Activated B cell treated with CpG ODN at 0.5 μM for 24 hours (primary cell): ENCODE measurements at places on chromosomes 16 and 17.
A peak's percentile ranks its signal among the peaks of the same experiment; 100 is the strongest.

DNA sequence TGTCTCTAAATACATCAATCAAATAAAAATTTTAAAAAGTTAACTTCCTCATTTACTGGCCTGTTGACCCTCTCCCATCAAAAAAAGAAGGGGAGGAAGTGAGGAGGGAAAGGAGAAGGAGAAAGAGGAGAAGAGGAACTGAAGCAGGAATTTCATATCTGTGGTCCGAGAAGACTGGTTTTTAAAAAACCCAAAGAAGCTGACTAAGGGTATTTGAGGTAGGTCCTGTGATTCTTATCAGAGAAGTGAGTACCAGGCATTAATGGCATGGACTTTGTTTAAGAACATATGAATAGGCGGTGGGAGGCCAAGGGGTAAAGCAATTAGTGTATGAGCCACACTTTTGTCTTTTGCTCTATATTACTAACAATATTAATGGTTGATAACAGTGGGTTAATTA is 2.0 kb downstream of the SLC46A1 start:
- DNase-seq, result no peak

DNA sequence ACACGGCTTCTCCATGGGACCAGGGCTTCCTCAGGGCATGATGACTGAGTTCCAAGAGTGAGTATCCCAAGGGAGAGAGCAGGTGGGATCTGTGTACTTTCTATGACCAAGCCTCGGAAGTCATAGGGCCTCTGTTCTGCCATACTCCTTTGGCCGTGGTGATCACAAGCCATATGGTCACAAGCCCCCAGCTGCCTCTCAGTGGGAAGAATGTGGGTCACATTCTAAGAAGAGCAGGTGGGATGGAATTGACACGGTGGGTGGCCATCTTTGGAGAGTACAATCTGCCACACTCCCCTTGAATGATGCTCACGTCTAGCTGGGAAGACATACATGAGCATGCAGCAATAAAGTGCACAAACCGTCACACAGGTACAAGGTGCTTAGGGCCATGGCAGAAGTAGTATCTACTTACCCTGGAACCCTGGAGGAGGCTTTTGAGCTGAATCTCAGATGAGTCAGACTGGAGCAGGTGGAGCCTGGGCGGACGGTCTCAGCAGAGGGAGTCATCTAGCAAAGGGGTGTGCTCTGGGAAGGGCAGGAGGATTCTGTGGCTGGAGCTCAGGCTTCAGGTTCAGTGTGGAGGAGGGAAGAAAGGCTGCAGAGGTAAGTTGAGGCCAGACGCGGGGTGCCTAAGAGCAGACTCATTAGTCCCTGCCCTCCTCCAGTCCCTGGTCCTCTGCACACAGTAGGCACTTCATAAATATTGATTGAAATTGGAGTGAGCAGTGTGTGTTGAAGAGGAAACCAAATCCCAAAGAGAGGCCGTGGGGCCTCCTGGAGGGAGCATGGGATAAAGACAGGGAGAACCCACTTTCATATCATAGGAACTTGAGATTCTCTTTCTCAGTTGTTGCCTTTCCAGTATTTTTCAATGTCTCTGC is 26.6 kb downstream of the GOSR2 start:
- DNase-seq, result no peak

DNA sequence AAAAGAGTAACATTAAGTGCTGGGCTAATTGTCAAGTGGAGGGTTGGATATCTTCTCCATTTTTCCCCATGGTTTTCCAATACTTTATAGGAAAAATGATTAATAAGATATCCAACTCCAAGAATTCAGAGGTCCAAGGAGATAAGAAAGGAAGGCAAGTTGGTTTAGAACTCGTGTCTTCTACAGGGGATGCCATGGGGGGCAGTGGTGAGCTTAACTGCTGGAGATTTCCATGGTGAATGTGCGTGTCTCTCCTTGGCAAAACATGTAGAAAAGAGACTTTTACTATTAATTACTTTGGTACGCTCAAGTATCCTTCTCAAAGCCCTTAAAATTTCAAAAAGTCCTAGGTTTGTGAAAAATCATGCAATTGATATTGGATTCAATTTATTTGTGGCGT is 982.9 kb upstream of the RBFOX1 start:
- DNase-seq, result no peak

DNA sequence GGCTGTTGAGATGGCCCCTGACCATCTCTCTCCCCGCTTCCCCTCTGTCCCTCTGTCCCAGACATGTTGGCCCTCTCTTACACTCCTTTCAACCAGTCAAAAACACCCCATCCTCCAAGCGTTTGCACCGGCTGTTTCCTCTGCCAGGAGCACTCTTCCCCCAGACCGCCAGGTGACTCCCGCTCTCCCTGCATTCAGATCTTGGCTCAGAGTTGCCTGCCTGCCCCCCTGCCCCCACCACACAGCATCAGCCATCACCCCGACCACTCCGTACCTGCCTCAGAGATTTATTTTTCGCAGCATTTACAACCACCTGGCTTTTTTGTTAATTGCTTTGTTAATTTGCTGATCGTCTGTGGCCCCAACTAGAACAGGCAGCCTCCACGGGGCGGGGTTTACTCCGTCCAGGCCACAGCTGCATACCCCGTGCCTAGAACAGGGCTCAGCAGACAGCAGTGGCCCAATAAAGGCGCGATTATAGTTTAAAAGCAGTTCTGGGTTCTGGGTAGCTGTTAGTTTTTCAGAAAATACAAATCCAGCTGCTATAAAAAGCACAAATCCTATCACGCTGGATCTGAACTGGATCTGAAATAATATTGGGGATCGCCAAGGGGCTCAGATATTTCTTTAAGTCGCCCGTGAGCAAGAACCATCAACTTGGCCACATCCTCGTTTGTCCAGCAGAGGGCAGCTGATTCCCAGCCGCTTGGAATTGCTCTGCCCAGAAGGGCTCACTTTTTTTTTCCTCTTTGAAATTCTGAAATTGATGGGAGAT is 173.6 kb downstream of the IRF8 start:
- DNase-seq, result no peak

GRCh38 chr17:28641579-28641978 is 3.4 kb downstream of the BLTP2 start:
- DNase-seq, result no peak

DNA sequence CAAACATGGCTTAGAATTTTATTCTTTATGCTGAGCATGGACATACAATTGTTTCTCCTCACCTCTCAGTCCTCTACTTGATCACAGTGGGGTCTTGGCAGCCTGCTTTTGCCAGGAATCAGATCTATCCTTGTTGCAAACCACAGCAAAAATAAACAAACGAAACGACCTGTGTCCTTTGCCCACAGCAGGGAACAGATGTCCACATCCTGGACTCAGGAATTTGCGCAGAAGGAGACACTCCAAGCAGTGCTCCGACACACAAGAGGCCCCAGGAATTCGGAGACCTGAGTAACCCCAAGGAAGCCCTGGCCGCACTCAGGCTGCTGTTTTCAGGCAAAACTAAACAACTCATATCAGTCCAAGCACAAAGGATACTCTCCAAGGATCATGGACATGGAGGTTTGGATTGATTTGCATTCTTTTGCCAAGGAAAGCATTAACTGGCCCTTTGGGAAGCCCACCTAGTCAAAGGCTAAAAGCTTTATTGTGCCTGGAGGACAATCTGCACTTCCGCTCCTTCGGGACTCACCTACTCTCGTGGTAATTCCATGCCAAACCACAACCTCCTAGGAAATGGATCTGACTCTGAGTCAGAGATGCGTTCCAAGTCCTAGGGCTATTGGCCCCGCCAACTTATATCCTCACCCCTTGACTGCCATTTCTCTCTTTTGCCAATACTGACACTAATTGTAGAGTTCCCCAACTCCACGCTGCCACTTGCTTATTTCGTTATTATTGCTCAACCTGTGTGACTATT is 271.1 kb upstream of the CDH11 start:
- no peak for DNase-seq

DNA sequence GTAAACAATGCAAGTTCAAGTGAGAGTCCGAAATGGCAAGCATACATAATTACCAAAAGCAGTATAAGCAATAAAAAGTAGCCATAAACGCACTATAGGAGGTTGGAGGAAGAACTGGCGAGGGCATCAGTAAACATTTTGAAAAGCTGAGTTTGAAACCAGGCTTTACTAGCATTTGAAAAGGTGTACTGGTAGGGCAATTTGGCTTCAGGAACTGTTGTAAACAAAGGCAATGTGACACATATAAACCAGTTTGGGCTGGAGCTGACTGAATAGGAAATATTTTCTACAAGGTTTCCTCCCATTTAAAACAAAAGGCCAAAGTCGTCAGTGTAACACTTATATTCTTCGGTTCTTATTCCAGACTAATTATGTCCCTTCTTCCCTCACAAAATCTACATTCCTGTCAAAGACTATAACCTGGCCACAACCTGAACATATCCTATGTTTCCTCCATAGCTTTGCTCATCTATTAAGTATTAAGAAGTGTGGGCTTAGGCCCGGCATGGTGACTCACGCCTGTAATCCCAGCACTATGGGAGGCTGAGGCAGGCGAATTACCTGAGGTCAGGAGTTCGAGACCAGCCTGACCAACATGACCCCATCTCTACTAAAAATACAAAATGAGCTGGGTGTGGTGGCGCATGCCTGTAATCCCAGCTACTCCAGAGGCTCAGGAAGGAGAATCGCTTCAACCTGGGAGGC is 7.8 kb downstream of the CBX1 start:
- DNase-seq, result no peak

- no peak for DNase-seq
Observed at GRCh38 chr17:11823862-11824261, 173.4 kb downstream of the ZNF18 start.

DNA sequence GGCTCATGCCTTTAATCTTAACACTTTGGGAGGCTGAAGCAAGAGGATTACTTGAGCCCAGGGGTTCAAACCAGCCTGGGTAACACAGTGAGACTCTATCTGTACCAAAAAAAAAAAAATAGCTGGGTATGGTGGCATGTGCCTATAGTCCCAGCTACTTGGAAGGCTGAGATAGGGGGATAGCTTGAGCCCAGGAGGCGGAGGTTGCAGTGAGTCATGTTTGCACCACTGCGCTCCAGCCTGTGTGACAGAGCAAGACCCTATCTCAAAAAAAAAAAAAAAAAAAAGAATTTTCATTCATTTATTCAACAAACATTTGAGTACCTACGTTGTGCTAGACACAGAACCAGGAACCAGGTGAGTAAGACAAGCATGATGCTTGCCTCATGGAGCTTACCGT is 73.6 kb upstream of the MRTFB start:
- DNase-seq, result no peak

DNA sequence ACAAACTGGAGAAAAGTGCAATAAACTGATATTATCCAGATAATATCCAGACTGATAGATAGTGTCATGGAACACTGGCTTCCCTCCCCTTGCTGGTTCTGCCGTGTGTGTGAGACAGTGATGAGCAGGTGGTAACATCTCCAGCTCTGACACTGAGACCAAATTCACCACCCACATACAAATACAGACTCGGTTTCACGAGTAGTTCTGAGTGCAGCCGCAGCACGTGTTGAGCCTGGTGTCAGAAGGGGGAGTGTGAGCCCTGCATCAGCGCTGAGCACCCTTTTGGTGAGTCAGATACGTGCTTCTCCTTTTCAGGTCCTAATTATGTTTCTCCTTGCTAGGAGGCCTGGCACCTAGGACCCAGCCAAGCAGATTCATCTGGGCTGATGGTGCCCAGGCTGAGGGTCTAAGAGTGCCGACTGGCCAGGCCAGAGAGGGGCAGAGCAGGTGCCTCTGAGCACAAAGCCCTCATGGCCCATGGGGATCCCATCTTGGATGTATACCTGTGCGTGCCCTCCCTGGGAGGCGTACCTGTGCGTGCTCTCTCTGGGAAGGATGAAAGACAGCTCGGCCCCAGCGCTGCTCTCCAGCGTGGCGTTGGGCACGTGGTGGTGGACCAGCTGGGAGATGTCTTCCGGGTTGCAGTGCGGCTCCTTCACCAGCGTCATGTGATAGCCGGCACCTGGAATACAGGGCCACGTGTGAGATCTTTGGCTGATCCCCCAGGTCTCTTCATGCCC is 27.3 kb upstream of the RNPS1 start:
- no peak for DNase-seq

- no peak for DNase-seq
Observed at GRCh38 chr16:56874800-56875199, 9.8 kb downstream of the SLC12A3 start.

GRCh38 chr17:40019140-40019991 is 4.1 kb downstream of the CSF3 start:
- no peak for DNase-seq

GRCh38 chr17:57255776-57256681 is at the start of gene MSI2:
TSS of gene MSI2 (plus strand) at chr17:57256523. CDS start at chr17:57256743, 220 bp downstream.
- peak; percentile 86 for DNase-seq

DNA sequence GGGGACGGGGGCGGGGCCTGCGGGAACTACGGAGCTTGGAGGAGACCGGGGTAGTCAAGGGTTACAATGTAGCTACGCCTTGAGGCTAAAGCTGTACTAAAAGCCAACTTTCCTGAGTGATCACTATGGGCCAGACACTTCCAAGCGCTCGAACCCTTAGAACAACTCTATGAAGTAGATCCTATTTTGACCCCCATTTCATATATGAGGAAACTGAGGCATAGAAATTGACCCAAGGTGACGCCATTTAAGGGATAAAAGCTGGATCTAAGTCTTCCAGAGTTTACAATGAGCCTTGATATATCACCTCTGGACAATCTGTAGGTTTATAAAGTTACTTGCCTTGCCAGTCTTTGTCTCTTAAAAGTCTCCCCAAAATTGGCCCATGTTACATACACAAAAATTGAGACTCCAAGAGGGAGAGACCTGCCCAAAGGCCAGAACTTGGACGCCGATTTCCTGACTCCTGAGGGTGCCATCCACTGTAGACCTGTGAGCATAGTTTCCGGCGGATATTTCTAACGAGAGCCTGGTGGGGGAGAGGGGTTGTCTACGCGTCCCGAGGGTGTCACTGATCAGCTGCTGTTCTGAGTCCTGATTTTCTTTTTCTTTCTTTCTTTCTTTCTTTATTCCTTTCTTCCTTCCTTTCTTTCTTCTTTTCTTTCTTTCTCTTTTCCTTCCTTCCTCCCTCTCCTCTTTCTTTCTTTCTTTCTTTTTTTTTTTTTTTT is 555 bp upstream of the NCBP3 start:
- DNase-seq, result no peak

GRCh38 chr17:73304971-73305812 is 6.6 kb downstream of the CDC42EP4 start:
- no peak for DNase-seq

DNA sequence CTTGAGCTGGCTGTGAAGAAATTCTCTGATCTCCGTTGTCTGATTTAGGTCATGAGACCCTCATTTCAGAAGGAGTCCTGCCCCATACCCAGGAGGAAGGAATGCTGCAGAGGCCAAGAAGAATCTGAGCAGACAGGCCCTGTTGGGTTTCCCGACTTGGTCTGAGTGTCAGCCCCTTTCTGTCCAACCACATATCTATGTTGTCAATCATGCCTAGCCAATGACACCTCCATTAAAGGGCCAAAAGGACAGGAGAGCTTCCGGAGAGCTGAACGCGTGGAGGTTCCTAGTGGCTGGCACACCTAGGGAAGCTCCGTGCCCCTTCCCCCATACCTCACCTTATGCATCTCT is 37.8 kb downstream of the PIMREG start:
- DNase-seq, result no peak

- DNase-seq, result no peak
Observed at GRCh38 chr17:37717627-37718323, 27.1 kb downstream of the HNF1B start.

GRCh38 chr17:81250286-81251093 is 11.4 kb downstream of the NDUFAF8 start:
- no peak for DNase-seq
